ENCODE measurements at places on chromosomes 4 and X.

DNA sequence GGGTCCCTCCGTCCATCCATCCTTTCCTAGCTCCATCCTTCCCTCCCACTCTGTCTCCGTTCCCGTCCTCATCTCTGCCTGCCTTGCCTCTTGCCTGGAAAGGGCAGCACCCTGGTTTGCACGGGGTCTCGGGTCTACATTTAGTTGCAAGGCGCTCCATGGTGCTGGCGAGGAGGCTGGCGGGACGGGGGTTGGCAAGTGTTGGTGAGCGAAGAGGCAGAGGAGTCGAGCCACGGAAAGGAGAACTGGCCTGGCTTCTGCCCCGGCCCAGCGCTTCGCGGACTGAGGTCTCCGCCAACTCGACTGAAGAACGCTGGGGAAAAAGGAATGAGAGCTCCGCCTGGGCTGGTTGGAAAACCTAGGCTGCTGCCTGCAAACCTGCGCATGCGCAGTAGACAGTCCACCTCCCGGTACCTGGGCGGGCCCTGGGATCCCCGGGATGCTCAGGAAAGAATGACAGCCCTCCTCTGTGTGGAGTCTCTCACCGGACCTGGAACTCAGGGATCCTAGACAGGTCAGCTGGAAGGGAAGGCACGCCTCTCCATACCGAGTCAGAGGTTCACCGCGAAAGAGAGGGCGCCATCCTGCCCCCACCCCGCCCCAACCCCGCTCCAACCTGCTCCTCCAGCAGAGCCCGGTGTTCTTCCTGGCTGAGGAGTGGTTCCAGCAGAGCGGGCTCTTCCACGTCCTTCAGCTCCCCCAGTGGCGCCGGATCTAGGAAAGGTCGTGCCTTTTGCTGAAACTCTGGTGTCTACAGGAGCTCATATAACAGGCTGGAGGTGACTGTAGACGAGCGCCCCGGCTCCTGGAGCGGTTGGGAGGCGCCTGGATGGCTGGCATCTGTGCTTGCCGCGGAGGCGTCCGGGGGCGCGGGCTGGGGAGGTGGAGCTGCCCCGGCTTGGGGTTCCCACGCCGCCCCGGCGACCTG is 6.0 kb downstream of the FRG2 start:
- DNase-seq, result no peak

GRCh38 chrX:41388543-41388942 is 54.6 kb downstream of the DDX3X start:
- DNase-seq, result no peak

GRCh38 chrX:120536061-120536460 is 24.7 kb downstream of the CUL4B start:
- no peak for DNase-seq

GRCh38 chr4:47972181-47972580 is 44.3 kb downstream of the CNGA1 start:
- no peak for DNase-seq

All from NCI-H187 (cell line).